Stimulated activated CD8-positive, alpha-beta memory T cell treated with anti-CD3 and anti-CD28 coated beads, Interleukin-15, amount 100 ng/mL, for 1 hour (primary cell): ENCODE measurements at places on chromosomes 5 and 9.

GRCh38 chr5:6704361-6704851 lies 8.8 kb upstream of the TENT4A start:
- DNase-seq, result no peak

DNA sequence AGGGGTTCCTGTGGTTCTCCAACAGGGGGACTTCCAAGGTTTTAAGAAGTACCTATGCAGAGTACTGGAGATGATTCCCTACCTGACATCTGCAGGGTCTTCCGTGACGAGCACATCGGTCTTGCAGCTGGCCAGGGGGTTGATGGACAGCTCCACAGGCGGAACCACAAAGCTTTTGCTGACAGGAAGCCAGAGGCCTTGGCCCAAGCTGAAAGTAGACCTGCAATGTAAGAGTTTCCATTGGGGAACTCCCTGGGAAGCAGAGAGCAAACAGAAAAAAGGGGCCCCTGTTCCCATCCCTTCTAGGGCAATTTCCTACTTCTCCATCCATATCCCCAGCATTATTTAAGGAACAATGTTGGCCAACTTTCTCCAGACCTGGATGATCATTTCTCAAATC lies 288.0 kb downstream of the TRIM32 start:
- no peak for DNase-seq

DNA sequence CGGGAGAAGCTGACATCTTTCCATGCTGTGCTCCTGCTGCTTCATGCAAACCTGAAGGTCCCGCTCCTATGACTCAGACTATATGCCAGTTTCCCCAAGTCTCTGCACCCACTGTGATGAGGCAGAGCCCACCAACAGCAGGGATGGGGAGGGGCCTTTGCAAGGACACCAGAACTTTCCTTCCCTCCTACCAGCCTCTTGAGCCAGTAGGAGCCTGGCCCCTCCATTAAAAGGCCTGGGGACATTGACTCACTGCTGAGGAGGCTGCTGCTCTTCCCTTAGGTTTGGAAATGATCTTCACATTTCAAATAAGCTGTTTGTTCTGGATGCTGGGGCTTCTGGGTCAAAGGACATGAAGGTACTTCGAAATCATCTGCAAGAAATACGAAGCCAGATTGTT lies 26.1 kb upstream of the CTSL start:
- DNase-seq, result no peak

GRCh38 chr5:56876327-56876726 lies 33.1 kb upstream of the SETD9 start:
- DNase-seq, result no peak

DNA sequence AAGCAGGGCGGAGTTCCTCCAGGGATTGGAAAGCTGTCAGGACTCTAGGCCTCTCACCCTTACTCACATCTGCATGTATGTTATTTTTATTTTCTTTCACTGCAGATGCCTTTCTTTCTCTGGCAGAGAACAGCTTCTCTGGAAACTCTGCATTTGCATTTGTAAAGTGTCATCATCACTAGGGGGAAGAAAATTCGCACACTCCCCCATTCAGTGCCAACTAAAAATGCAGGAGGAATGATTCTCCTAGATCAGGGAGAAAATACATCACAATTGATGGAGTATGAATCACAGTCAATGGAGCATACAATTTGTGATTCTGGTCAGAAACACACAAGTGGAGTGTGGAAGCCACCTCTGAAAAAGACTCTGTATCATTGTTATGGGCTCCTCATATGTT lies 351.4 kb upstream of the FTMT start:
- no peak for DNase-seq

- no peak for DNase-seq
Observed at GRCh38 chr9:34084562-34084961, 35.9 kb upstream of the UBAP2 start.

DNA sequence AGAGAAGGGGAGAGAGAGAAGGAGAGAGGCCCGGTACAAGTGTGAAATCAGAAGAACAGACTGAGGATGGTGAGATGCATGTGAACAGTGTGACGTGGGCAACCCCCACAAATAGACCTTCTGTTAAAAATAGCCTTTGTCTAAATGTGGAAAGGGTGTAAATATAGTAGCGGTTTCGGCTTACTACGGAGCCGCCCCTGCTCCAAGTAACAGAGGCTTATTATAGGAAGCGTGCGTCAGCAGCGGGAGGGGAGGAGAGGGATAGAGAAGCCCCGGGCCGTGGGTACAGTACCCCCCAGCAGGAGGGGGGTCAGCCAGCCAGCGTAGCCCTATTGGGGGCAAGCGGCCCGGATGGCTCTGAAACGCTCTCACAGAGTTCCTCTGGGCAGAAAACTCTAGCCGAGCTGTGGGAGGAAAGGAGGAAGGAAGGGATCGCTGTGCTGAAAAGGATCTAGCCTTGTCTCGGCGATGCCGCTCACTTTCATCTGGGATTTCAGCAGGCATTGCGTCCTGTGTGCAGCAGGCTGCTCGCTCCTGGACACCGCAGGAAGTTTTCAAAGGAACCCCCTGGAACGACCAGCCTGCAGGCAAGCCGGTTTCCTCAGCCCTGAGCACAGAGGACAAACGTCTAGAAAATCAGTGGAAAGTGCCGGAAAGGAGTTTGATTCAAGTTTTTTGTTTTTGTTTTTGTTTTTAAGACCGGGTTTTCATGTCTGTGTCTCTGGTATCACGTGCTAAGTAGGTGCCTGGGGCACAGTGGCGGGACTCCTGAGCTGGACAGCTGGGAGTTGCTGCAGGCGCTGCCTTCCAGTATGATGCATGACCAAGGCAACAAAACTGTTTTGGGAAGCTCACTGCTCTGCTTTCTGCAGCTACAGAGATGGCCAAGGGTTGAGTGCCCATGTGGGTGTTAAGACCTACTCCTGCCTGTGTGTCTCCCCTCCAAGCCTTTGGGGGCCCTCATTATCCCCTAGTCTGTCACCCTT lies 146.6 kb downstream of the SEC61B start:
- DNase-seq, result no peak

DNA sequence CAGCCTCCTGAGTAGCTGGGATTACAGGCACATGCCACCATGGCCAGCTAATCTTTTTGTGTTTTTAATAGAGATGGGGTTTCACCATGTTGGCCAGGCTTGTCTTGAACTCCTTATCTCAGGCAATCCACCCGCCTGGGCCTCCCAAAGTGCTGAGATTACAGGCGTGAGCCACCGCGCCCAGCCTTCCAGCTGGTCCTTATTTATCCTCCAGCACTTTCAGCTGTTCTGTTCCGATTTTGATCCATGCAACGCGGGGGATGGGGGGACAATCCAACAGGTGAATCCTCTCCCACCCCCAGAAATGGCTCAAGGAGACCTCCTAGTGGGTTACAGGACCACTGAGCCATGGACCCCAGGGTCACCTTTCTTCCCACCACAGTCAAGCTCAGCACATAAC lies 14.7 kb upstream of the CDKN2AIPNL start:
- DNase-seq, result no peak

GRCh38 chr5:38237681-38238080 lies 20.7 kb upstream of the EGFLAM start:
- no peak for DNase-seq

DNA sequence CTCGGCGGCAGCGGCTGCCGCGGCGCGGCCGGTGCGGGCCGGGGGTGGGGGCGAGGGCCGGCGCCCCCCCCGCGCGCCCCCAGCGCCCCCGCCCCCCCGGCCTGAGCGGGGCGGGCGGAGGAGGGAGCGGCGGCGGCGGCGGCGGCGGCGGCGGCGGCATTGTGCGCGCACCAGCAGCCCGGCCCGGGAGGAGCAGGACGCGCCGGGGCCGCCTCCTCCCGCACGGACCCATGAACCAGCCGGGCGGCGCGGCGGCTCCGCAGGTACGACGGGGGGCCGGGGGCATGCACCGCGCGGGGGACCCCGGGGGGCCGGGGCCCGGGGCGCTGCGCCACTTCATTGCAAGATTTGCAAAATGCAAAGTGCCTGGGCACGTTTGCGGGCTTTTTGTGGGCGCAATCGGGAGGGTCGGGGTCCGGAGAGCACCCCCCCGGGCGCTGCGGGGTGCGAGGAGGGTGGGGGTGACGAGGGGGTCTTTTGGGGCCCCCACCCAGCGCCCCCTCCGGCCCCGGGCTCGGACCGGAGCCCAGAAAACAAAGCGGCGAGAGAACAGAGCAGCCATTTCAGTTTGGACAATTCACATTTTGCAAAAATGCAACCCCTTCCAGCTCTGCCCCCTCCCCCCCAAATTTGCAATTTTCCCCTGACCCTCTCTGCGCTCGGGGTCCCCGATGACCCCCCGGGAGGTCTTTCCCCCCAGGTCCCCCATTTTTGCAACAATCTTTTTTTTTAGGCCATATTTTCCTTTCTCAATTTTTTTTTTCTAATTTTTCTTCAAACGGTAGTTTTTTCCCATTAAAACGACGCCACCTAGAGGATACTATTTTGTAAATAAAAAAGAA lies at the start of gene ZNF618:
Gene ZNF618, plus strand, starts transcription at position 159 of the 842 bp plus-strand sequence. Its CDS starts 72 bp downstream, at position 231.
- no peak for DNase-seq

DNA sequence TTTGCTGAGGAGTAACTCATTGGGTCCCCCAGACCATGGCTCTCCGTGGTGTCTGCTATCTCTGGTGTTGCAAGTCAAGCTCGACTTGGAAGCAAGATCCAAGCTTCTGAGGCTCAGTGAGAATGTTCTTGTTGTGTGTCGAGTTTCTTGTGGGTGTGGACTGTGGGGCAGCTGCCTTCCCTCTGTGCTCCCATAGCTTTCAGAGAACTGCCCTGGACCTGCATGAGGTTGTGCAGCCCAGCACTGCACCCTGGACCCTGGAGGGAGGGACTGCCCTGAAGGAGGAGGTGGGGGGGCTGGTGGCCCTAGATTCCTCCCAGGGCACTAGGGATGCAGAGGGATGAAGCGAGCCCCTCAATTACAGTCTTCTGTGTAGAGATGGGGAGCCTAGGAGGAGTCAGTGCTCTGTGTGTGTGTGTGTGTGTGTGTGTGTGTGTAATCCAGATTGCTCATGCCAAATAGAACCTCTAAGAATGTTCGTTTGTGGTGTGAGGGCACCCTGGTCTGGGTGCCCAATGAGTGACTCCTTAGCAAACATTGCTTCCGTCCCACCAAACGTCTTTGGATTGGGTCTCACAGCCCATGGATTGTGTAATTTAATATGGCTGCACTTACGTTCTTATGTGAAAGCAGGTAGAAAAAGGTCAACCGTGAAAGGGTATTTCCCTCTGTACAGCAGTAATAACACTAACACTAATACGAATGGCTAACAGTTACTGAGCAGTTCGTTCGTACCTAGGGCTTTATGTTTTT lies 143.3 kb upstream of the LMX1B start:
- DNase-seq, result no peak

DNA sequence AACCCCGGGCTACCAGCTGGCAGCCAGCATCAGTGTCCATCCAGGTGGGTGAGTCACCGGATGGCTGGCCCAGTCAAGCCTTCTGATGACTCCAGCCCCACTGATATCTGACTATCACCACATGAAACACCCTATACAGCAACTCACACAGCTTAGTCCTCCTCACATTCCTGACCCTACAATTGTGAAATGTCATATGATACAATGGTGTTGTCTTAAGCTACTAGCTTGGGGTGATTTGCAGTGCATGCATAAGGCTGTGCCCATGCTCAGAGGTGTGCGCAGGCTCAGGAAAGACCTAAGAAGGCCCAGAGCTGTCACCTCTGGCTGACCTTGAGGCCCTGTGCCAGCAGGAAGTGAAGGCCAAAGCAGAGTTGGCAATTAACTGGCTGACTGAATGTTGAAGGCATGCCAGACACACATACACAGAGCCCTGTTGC lies 21.5 kb upstream of the SEMA4D start:
- DNase-seq, result no peak

GRCh38 chr5:75550597-75550996 lies 38.9 kb downstream of the POLK start:
- DNase-seq, result no peak

- DNase-seq, result no peak
Observed at GRCh38 chr5:178283520-178283919, 50.9 kb upstream of the PHYKPL start.

DNA sequence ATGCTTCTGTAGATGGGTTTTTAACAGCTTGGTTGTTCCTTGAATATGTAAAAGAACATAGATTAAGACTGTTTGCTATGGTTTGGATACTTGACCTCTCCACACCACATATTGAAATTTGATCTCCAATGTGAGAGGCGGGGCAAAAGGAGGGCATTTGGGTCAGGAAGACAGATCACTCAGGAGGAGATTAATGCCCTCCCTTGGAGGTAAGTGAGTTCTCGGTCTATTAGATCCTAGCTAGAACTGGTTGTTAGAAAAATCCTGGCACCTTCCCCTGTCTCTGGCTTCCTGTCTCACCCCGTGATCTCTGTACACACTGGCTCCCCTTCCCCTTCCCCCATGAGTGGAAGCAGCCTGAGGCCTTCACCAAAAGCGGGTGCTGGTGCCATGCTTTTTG lies 281.1 kb upstream of the ANKRD55 start:
- DNase-seq, result no peak

DNA sequence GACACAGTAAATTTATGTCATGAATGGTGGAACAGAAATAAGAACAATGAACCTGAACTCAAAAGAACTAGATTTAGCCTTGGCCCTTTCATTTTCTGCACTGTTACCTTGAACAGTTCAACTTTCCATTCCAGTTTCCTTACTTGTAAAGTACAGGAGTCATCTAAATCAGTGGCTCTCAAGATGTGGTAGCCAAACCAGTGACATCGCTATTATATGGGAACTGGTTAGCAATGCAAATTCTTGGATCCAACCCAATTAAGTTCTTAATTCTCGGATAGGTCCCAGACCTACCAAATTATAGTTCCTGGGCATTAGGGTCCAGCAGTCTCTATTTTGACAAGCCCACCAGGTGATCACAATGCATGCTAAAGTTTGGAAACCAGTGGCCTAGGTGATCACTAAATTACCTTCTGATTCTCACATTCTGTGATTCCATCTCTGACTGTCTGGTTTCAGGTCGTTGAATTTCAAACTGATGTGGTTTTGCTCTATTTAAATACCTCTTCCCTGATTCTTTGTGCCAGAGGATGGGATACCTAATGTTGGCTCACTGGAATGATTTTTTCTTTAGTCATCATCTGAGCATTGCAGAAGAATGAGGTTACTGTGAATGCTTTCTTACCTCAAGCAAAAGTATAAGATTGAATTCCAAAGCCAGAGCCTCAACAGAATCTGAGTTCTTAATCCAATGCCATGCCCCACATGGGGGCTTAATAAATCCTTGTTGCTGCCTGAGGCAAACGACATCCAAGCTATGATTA lies 253.8 kb downstream of the ENC1 start:
- DNase-seq, result no peak

DNA sequence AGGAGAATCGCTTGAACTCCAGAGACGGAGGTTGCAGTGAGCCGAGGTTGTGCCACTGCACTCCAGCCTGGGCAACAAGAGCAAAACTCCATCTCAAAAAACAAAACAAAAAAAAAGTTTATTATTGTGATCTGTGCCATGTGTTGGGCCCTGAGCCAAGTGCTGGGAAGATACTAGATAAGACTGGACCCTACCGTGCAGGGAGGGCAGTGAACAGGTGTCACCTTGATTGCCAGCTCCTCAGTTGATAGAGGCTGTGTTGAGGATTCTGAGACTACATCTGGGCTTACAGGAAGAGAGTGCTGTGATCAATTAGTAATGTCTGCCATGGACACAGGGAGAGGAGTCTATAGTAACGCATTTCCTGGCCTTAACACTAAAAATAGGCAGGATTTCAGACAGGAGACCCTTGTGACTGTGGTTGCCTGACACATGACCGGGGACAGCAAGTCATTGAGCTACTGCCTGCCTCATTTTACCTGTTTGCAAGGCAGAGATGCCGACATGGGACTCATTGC lies 201.5 kb downstream of the C9orf50 start:
- no peak for DNase-seq

- DNase-seq, result no peak
Observed at GRCh38 chr9:69815313-69815712, 5.3 kb upstream of the CFAP95 start.
